ENCODE measurements at places on chromosomes 4 and X.

- no peak overlapping the region for H3K4me3 ChIP-seq
- no peak overlapping the region for H3K27ac ChIP-seq
- no peak for DNase-seq
- H3K4me1 ChIP-seq = no peaks in the 10 kb centered on the region
Observed at GRCh38 chr4:41430792-41431191, 107.2 kb upstream of the LIMCH1 start.

- H3K27ac ChIP-seq = no peak overlapping the region
- no peaks in the 10 kb centered on the region for H3K36me3 ChIP-seq
- no peak overlapping the region for H3K4me3 ChIP-seq
- no peak for DNase-seq
- no peaks in the 10 kb centered on the region for H3K4me1 ChIP-seq
Observed at GRCh38 chr4:23811161-23811560, 78.7 kb downstream of the PPARGC1A start.

DNA sequence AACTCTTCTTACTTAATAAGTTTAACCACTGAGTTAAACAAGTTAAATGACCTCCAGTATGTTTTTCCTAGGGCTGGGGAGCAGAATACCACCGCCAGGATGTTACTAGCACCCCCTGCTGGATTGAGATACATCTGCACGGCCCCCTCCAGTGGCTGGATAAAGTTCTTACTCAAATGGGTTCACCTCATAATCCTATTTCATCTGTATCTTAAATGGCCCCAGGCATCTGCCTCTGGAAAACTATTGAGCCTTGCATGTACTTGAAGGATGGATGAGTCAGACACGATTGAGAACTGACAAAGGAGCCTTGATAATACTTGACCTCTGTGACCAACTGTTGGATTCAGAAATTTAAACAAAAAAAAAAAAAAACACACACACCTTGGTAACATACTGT is 61.5 kb upstream of the MMAA start:
- peaks cover 18% of the 10 kb centered on the region for H3K27me3 ChIP-seq
- peak; percentile 48 for DNase-seq
- no peak overlapping the region for H3K27ac ChIP-seq
- H3K36me3 ChIP-seq = no peaks in the 10 kb centered on the region
- H3K4me3 ChIP-seq = no peak overlapping the region

- peaks cover 6% of the 10 kb centered on the region for H3K36me3 ChIP-seq
- H3K4me3 ChIP-seq = peak overlapping the region; percentile 61
- H3K27me3 ChIP-seq = no peaks in the 10 kb centered on the region
Observed at GRCh38 chr4:145828802-145829485, 109.7 kb downstream of the ZNF827 start.

GRCh38 chr4:175412746-175413145 is 399.3 kb downstream of the GPM6A start:
- no peak overlapping the region for H3K27ac ChIP-seq
- H3K36me3 ChIP-seq = peaks cover 2% of the 10 kb centered on the region
- H3K27me3 ChIP-seq = no peaks in the 10 kb centered on the region
- no peaks in the 10 kb centered on the region for H3K4me1 ChIP-seq

- H3K36me3 ChIP-seq = no peaks in the 10 kb centered on the region
- no peak overlapping the region for H3K4me3 ChIP-seq
- no peak for DNase-seq
- H3K27me3 ChIP-seq = no peaks in the 10 kb centered on the region
Observed at GRCh38 chr4:101846550-101846949, 56.0 kb downstream of the BANK1 start.

- DNase-seq = no peak
- no peaks in the 10 kb centered on the region for H3K36me3 ChIP-seq
- peaks cover 7% of the 10 kb centered on the region for H3K27me3 ChIP-seq
- no peaks in the 10 kb centered on the region for H3K4me1 ChIP-seq
- H3K4me3 ChIP-seq = no peak overlapping the region
Observed at GRCh38 chrX:38839277-38839676, 38.0 kb downstream of the MID1IP1 start.

DNA sequence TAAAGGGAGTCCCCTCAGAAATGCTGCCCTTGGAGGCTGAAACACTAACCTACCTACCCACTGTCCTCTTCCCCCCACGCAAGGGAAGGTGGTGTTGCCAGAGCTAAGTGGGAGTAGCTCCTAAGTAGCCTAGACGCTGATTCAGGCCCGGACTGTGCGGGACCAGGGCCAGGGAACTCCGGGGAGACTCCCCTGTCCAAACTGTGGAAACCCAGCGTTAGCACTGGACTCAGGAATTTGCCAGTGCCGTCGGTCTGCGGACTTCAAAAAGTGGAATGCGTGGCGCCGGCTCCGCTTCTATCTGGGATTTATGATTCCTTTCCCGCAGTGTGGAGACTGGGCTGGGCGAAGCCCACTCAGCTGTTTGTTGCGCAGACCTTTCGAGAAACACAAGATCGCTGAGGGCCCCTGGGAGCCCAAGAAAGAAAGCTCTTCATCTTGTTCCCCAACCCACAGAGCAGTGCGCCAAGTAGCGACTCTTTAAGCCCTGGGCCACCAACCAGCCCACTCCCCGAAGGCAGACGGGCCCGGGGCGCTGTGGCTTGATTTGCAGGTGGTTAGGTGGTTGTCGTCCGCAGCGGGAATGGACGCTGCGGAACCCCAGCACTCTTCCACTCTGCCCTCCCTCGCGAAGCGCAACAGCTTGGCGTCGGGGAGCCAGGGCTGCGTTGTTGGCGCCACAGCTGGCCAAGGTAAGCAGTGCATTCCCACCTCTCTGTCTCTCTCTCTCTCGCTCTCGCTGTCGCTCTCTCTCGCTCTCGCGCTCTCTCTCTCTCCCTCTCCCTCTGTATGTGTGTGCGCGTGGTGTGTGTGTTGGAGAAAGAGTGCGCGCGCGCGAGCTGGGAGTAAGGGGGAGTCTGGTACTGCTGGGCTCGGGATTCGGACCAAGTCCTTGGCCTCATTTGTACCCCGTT is 2.0 kb downstream of the TMEM255A start:
- H3K4me3 ChIP-seq = peak overlapping the region; percentile 79
- H3K4me1 ChIP-seq = peaks cover 19% of the 10 kb centered on the region
- H3K27me3 ChIP-seq = no peaks in the 10 kb centered on the region
- peak overlapping the region; percentile 84 for H3K27ac ChIP-seq

- no peak overlapping the region for H3K4me3 ChIP-seq
- H3K36me3 ChIP-seq = no peaks in the 10 kb centered on the region
- H3K4me1 ChIP-seq = no peaks in the 10 kb centered on the region
- H3K27ac ChIP-seq = no peak overlapping the region
- no peak for DNase-seq
Observed at GRCh38 chr4:134798573-134798972, 597.0 kb upstream of the PABPC4L start.

DNA sequence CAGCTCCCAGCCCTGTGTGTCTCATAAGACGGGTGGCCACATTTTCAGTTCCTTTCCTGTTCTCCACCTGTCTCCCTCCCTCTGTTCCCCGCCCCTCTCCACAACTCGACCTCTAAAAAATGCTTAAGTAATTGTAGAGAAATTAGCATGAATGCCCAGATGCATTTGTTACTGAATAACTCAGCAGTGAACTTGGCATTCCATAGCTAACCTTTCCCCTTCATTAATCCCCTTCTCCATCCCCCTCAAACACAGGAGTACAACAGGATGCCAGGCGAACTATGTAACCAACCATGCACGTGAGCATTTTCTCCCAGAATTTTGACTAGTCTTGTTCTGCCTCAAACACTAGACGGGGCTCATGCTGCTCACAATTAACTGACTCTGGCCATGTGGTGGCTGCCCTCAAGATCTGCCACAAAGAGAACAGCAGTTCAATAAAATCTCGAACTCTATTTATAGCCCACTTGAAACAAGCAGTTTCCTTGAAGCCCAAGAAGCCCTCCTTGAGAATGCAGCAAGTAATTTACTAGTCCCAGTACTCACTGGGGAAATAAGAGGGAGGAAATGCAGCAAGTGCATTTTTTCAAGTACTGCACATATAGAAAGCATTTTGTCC is 351.2 kb downstream of the ARHGAP24 start:
- H3K27ac ChIP-seq = no peak overlapping the region
- no peak for DNase-seq
- no peak overlapping the region for H3K4me3 ChIP-seq
- no peaks in the 10 kb centered on the region for H3K36me3 ChIP-seq
- H3K27me3 ChIP-seq = no peaks in the 10 kb centered on the region
- H3K4me1 ChIP-seq = no peaks in the 10 kb centered on the region

DNA sequence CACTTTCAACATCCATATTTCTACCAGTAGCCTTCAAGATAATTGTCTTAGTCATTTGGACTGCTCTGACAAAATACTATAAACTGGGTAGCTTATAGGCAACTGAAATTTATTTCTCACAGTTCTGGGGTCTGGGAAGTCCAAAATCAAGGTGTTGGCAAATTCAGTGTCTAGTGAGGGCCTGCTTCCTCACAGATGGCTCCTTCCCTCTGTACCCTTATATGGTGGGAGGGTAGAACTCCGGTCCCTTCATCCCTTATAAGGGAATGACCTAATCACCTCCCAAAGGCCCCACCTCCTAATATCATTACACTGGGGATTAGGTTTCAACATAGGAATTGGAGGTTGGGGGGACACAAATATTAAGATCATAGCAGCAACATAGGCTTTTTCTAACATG is 7.4 kb upstream of the TBC1D25 start:
- peak overlapping the region; percentile 90 for H3K27ac ChIP-seq
- peaks cover 33% of the 10 kb centered on the region for H3K36me3 ChIP-seq
- no peaks in the 10 kb centered on the region for H3K27me3 ChIP-seq

All from effector memory CD8-positive, alpha-beta T cell (primary cell).